Activated CD4-positive, alpha-beta T cell treated with anti-CD3 and anti-CD28 coated beads, Interleukin-2, amount 50 U/mL, for 24 hours (primary cell): ENCODE measurements at places on chromosomes 2 and 18.

- DNase-seq, result no peak
Measured at GRCh38 chr18:49340446-49340845, 120.0 kb downstream of the DYM start.

- DNase-seq, result no peak
Measured at GRCh38 chr2:238027058-238027457, 33.7 kb upstream of the SCLY start.

DNA sequence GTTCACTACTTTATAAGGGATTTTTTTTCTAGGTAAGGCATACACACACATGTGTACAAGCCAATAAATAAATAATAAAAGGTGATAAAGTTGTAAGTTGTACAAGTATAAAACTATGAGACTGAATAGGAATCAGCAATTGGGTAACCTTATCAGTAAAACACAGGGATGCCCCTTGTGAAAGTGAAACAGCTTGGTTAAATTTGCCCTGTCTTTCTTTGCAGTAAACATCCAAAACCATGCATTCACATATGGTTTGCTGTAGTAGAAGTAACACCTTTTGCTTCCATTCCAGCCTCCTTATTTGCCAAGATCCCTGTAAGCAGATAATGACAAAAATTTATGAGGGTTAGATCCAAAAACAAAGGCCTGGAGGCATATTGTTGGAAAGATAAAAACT is 44.3 kb upstream of the NEUROD1 start:
- DNase-seq, result no peak

DNA sequence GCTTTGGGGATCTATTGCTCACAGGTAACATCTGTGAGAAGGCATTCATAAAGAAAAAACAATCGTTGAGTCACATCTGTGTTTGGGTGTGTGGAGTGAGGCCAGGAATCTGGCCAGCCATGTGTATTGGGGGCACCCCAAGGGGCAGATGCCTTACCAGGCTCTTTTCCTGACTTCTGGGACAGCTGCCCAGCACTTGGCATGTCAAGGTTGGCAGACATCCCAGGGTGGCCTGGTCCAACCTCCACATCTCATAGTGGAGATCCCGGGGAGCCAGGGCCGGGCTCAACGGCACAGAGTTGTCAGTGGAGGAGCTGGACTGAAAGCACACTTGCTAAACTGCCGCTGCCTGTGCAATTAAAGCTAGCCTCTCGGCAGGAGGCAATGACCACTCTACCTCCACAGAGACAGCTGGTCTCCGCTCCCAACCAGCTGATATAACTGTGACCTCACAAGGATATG is 75.3 kb upstream of the MGAT4A start:
- DNase-seq, result no peak

- no peak for DNase-seq
Measured at GRCh38 chr2:222799262-222799918, 61.4 kb upstream of the ACSL3 start.

DNA sequence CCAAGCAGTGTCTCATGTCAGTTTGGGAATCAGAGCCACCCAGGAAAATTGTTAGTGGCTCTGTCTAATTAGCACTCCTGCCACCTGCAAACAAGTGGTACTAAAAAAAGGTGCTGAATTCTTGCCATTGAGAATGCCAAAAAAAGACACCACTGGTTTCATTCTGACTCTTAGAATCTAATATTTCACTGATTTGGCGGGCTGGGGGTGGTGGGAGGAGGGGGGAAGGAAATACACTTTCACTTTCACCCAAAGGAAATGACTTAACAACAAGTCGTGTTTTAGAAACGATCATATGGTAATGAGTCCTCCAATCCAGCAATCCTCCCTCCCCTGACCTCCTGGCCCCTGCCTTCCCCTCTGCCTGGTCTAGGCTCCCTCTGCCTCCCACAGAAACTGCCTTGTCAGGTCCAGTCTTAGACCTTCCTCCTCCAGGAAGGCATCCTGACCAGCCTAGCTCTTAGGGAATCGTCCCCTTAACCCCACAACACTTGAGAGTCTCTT is 4.4 kb upstream of the KLHL29 start:
- DNase-seq, result no peak

- DNase-seq, result no peak
Measured at GRCh38 chr2:160889439-160890170, 270.6 kb upstream of the TANK start.

DNA sequence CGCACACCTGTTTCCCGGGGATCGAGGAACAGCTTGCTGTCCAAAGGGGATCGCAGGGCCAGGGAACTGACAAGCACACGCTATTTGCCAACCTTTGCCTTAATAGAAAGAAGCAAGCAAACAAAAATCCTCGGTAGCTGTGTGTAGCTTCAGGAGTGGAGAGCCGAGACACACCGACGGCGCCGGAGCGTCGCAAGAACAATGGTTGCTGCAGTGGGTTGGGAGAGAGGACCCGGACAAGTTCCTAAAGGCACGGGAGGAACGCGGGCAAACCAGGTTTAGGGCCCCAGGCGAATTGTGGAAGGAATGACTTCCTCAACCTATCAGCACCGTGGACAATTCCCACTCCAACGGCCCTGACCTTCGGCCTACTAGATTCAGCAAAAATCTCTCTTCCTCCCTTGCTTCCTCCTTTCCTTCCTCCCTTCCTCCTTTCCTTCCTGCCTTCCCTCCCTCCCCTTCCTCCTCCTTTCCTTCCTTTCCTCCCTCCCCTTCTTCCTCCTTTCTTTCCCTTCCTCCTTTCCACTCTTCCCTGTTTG is 4.9 kb upstream of the NEUROD1 start:
- DNase-seq, result no peak

DNA sequence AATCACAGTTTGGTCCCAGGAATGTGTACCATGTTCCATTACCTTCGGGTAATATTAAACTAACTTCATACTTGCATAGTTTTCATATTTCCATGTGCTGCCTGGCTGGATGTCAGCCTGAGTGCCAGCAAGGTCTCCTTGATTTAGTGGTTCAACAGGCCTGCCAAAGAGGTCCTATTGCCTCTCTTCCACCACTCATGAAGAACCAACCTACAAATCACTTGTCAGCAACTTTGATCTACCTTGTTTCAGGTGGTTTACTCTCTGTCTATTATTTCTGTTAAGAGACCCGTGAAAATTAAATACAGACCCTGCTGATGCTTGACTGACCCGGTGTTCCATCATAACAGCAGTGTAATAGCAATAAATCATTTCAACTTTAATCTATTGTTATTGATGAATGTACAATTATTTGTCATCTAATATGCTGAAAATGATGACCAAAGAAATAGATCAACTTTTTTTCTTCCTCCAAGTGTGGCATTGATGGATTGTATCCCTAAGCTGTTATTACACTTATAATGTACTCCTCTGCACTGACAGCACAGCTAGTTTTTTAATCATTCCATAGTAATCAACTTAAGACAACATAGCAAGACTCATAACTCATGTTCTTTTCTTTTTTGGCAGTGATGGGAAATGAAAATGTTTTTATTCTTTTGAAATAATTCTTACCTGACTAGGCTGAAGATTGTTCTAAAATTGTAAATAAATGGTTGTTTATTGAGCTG is 1220.2 kb upstream of the ACVR2A start:
- no peak for DNase-seq

- DNase-seq, result no peak
Measured at GRCh38 chr2:1960761-1961160, 216.4 kb upstream of the PXDN start.

- DNase-seq, result no peak
Measured at GRCh38 chr2:241868661-241869081, 858 bp upstream of the RTP5 start.

- no peak for DNase-seq
Measured at GRCh38 chr2:109473616-109474318, 140.0 kb downstream of the SEPTIN10 start.

- DNase-seq, result no peak
Measured at GRCh38 chr18:27848336-27848735, 328.6 kb downstream of the CDH2 start.

DNA sequence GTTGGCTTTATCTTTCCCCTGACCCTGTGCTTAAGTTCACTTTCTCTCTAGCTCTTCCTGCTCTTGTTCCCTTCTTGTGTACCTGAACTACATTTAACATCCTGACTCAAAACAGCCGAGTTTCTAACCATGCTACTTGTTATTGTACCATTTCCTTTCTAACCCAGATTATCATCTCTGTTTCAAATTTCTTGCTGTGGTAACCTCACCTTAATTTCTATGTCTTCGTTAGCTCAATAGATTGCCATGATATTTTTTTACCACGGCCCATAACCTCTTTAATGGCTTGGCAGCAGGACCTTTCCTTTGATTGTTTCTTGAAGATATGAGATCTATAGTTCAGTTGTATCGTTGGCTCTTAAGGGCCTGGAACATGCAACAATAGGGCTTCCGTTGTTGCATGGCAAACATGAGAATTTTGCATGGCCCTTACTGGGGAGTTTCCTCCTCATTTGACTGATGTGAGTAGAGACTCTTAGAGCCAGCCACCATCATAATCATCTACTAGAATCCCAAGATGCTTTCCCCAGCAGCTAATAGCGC is 11.1 kb downstream of the CFAP36 start:
- DNase-seq, result no peak

GRCh38 chr2:139160836-139161235 is 380.6 kb upstream of the NXPH2 start:
- DNase-seq, result no peak

DNA sequence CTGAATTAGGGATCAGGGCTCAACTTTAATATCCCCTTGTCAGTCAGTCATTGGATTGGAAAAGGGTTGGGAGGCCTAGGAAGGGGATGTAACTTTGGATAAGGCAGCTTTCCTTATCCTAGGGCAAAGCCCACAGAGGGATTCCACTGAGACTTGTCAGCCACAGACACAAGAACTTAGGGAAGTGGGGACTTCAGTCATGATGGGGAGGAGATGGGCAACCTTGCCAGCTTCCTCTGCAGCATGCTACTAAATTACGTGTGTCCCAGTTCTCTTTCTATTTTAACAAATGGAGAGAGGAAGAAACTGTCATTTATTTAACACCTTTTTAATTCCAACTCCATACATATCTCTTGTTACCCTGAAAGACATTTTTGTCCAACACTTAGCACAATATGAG is 237.8 kb downstream of the WDR7 start:
- no peak for DNase-seq

GRCh38 chr18:5107988-5108387 is 89.1 kb downstream of the AKAIN1 start:
- DNase-seq, result no peak

DNA sequence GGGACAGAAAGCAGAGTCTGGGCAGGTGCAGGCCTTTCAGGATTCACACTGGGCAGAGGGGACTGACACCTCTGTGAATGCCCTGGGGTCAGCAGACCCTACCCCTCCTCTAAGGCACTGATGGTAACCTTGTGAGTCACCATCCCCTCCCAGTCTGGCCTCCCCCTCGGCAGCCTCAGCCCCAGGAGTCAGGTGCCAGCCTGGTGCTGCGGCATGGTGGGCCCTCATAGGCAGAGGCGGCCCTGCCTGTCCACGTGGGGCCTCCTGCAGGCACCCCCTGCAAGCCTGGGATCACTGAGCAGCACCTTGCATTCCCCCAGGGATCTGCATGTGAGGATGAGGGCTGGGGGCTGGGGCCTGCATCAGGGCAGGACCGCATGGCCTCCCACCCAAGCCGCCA is 4.8 kb upstream of the GPR17 start:
- DNase-seq, result no peak

DNA sequence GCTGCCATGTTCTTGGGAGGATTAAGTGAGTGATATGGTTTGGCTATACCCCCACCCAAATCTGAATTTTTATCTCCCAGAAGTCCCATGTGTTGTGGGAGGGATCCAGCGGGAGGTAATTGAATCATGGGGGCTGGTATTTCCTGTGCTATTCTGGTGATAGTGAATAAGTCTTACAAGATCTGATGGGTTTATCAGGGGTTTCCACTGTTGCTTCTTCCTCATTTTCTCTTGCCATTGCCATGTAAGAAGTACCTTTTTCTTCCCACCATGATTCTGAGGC is 291.4 kb downstream of the KCNS3 start:
- DNase-seq, result no peak

GRCh38 chr18:3654442-3655253 is 204.7 kb downstream of the TGIF1 start:
- no peak for DNase-seq

DNA sequence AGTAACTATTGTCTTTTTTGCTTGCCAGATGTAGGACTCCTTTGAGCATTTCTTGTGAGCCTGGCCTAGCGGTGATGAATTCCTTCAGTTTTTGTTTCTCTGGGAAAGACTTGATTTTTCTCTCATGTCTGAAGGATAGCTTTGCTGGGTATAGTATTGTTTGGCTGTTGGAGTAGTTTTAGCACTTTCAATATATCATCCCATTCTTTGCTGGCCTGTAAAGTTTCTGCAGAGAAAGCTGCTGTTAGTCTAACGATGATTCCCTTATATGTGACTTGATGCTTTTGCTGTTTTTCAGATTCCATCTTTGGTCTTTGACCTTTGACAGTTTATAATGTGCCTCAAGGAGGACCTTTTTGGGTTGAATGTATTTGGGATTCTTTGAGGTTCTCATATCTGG is 12.7 kb downstream of the ZDBF2 start:
- no peak for DNase-seq

DNA sequence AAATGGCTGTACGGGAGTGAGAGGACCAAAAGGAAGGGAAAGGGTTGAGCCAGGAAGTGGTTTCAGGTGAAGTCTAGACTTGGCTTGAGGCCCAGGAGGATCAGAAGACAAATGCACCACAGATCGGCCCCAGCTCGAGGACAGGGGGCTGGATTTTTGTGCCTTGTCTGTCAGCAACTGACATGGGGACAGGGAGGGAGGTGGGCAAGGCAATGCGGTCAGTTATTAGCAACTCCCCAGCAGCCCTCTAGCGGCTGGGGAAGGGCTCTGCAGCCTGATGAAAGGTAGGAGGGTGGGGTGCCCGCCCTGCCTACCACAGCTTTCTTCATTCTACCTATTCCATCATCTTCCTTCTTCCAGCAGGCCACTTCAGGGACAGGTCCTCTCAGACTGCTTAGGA is 50.0 kb downstream of the CPO start:
- DNase-seq, result peak; percentile 3

DNA sequence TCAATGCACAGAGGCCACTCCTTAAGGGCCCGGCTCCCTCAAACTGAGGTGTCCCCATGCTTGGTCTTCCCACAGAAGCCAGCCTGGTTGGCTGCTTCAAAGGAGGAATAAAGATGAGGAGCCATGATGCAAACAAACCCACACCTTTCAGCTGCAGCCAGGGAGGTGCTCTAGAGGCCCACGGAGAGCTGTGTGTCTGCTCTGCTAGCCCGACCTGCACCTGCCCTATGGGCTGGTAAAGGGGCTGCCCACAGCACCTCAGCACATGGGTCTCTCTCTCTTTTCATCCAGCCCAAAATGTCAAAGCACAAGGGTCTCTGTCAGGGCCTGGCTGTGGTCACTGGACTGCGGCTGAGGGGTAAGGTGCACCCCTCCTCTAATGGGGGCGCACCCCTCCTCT is 132.1 kb downstream of the MSH2 start:
- no peak for DNase-seq
